ENCODE measurements at places on chromosomes 1 and 21.

DNA sequence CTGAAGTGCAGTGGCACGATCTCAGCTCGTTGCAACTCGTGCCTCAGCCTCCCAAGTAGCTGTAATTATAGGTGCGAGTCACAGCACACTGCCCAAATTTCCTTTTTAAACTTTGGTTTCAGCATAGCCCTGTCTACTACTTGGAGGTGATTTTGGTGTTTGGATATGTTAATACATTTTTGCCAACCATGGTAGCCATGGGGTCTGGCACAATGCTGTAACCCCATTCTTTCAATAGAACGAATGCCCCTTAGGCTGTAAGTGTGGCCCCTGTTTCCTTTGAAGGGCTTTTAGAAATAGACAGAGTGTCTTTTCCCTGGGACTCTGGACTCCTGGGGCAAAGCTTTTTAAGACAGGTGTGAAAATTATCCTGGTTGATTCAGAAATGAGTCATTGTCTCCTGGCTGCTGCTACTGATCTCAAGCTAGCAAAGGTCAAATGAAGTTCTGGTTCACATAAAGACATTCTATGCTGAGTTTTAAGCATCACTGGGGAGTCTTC is 141.1 kb upstream of the RUNX1 start:
- no peak for DNase-seq

GRCh38 chr1:26391450-26391849 is 18.9 kb upstream of the ZNF683 start:
- DNase-seq = peak; percentile 28

DNA sequence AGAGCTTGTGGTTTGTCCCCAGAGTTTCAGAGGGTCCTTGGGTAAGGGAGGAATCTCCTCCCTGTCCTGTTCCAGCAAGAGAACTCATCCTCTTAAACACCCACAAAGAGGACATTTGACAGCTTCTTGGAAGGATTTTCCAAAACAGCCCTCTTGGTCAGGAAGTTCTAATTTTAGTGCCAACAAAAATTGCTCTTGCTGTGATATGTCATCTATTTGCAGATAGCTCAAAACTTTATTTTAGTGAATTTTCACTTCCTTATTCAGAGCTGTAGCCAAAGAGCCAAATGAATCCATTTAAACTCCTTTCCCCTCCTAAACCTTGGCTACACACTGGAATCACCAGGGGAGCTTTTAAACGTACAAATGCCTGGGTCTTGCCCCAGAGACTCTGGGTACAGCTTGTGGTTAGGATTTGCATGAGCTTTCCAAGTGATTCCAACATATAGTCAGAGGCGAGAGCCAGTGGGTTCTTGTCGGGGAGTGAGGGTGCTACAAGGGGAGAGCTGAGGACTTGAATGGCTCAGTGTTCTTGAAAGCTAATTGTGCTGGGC is 11.8 kb upstream of the RASSF5 start:
- DNase-seq = no peak

GRCh38 chr1:32182060-32182459 is 2.6 kb downstream of the TXLNA start:
- DNase-seq = no peak

DNA sequence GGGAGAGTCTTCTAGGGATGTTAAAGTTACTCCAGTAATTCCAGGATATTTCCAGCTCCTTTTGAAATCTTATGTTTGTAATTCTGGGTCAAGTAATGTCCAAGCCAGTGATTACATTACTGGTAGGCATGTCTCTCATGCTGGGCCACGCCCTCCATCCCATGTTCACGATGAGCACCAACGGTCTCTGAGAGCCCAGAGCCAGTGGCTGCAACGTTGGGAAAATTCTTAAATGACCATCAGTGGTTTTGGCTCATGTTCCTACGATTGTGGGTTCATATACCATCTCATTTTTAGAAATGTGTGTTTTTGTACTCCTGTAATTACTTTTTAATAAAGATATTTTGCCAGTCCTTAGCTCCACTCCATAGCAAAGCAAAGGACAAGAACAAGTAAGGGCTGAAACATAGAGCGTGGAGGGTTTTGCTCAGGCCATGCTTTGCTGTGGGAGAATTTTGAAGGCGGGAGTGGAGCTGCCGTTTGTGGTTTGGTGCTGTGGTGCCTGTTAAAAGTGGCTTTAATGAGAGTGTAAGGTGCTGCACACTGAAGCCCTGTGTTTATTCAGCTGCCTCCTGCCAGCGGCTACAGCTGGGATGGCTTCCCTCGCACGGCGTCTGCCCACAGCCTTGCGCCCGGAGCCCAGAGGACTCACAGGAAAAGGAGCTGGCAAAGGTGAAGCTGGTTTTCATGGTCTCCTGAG is 28.9 kb downstream of the VANGL1 start:
- no peak for DNase-seq

DNA sequence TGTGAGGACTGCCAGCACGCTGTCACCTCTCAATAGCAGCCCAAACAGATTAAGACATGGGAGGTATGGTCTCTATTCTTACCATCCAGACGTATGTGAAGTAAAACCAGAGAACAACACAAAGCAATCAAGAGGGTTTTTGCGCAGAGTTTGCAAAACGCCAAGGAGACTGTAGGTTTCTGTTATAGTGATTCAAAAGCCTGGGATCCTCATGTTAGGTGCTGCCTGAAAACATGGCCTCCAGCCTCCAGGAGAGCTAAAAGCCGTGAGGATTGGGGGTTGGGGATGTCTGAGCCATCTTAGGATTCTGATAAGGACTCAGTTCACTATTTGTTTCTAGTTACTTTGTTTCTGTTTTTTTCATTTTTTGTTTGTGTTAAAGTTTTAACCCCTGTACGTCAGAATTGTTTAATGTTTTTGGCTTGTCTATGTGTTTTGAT is 4.2 kb upstream of the CCT8 start:
- no peak for DNase-seq

DNA sequence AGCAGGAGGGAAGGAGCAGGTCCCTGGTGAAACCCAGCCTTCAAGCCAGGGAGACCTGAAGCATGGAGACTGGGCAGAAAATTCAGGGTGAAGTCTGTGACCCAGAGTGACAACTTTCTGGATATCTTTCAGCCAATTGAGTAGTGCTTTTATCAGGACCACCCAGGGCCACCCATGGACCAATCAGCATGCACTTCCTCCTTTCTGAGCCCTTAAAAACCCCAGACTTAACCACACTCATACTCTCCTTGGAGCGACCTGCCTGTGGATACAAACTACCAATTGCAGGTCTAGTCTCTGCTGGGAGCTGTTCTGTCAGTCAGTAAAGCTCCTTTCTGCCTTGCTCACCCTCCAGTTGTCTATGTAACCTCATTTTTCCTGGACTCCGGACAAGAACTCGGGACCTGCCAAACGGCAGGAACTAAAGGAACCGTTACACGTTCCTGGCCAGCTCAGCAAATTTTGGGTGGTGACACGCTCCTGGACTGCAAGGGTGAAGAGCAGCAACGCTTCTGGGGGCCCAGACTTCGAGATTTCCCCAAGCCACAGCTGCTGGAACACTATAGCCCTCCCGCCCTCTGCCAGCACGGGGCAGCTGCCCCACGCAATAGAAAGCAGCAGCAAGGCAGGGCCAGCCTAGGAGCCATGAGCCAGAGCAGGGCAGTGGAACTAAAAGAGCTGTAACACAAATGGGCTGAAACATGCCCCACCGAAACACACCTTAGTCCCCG is 1183.4 kb downstream of the AMY1C start:
- no peak for DNase-seq

DNA sequence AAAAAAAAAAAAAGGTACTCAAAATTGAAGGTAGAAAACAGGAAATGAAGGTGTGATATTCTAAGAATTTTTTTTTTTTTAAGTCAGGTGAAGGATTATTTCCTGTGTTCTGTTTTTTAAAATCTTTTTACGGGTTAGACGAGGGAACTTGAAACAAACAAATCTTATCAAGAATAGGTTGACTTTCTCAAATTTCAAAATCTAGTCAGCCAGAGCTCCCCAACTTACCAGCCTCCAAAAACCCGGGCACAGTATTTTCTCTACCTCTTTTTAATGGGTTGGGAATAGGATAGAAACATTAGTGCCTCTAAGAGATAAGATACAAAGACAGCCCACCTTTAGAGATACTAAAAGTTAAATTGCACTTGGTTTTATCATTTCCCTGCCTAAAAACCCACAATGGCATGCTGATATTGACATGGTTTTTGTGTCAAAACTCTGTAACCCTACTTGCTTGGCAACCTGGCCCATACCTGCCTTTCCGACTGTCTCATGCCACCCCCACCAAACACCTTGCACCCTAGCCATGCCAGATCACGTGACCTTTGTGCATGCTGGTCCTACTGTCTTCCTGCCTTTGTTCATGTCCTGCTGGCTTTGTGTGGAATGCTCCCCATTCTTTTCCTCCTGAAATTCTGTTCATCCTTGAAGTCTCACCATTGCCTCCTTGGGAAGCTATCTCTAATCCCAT is 4.2 kb downstream of the RCAN3 start:
- DNase-seq = no peak

- DNase-seq = no peak
Measured at GRCh38 chr1:33288976-33289857, 31.7 kb downstream of the A3GALT2 start.

GRCh38 chr1:206808615-206809014 is 36.3 kb upstream of the IL10 start:
- DNase-seq = no peak

DNA sequence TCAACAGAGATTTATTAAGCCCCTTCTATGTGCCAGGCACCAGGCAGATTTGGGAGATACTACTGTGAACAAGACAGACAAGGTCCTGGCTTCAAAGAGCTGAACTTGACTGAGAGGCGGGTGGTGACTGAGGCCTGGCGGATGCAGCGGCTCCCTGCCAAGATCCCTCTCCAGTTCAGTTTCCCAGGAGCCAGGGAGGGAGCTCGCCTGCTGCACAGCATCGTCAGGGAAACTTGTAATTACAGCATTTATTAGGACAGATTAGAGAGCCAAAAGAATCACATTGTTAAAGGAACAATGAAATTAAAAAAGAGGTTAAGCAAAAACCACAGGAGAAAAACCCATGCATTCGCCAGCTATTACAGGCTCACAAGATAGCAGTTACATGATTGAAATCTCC is 55.3 kb downstream of the ETS2 start:
- DNase-seq = no peak

DNA sequence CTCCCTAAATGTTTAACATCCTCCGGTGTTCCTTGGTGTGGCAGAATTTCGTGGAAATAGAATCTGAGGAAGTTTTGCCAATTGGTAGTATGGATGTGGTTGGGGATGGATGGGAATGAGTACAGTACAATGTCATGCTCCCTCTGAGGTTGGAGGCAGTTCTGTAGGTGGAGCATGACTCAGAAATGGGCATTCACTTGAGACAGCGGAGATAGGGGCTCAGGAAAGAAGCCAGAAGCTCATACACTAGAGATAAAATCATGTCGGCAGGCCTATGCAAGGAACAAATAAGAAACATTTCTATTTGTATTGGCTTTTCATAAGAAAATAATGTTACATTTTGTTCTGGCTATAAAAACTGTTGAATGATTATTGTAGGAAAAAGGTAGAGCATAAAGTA is 196.0 kb downstream of the URB2 start:
- DNase-seq = no peak

GRCh38 chr1:34406377-34406776 is 229.7 kb downstream of the C1orf94 start:
- no peak for DNase-seq

GRCh38 chr1:37354876-37355650 is 119.3 kb upstream of the ZC3H12A start:
- no peak for DNase-seq

GRCh38 chr1:247332215-247332622 is 552 bp upstream of the ZNF496 start:
- DNase-seq = no peak

DNA sequence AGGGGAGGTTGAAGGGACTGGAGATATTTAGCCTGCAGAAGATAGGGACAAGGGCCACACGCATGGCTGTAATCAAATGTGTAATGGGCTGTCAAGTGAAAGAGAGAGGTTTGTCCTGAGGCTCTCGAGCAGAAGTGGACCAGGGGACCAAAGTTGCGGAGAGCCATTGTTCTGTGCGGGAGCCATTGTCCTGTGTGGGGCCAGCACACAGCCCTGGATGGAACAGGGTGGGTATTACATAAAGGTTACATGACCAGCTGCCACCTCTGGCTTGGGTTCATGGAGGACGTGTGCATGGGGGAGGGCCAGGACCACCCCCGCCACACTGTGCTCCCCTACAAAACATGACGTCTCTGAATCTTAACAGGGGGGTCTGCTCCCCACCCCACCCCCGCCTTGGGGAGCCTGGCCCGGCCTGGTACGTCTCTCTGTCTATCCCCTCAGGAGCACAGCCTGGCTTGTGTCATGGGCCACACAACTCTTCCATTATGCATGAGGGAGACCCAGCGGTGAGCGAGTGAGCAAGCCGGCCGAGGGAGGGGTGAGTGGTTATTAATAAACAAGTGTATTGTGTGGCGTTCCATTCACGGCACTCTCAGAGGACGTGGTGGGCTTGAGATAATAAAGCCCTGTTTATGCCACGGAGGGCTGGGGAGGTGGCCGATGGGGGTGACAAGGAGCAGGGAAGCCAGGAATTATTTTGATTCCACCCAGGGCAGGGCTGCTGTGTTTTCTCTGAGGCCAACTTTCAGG is at the start of gene NFASC:
Gene NFASC, plus strand, starts transcription at position 703 of the 753 bp plus-strand sequence. CDS start 73,454 bp downstream, outside the sequence.
- no peak for DNase-seq

GRCh38 chr1:64581843-64582185 is 111.9 kb downstream of the CACHD1 start:
- DNase-seq = no peak

DNA sequence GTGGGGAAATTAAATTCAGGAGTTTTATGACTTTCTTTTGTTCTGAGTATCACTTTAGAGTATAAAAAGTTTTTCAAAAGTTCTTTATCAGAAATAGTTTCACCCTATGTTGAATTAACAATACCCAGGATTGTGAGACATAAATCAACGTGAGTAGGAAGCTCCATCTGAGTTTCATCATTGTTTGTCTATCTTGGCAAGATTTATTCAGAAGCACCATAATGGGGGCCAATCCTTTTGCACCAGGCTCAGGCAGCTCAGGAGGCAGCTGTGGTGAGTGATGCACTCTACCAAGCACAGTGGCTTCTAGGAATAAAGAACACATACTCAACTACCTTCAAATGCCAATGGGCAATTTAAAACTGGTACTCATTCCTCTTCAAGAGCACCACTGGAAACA is 12.0 kb downstream of the CREG1 start:
- no peak for DNase-seq

DNA sequence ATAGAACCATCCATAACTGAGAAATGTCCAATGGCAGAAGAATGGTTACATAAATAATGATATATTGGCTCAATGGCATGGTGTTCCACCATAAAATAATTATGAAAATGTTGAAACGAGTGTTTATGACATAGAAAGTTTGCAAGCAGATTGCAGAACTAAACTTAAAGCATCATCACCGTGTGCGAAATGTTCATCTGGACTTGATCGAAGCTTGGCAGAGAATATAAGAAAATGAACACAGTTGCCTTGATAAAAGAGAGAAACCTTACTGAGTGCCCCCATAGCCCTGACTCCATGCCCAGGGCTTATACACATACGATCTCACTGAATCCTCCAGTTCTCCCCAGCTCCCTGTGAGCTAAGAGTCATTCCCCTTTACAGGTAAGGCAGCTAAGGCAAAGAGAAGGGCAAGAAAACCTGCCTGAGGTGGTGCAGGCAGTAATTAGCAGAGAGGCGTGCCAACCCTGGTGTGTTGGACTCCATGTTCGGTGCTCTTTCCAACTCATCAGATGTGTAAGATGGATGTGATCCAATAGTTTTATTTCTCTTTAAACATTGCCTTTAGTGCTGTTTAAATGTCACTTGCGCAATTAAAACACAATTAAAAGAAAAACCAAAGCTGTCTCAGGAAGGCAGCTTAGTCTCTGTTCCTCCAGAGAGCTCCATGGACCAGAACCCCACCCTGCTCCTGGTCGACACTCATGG is 21.8 kb upstream of the SPOCD1 start:
- no peak for DNase-seq

GRCh38 chr1:85502625-85503083 is 37.7 kb upstream of the DDAH1 start:
- no peak for DNase-seq

- no peak for DNase-seq
Measured at GRCh38 chr1:161037661-161038522, 872 bp downstream of the TSTD1 start.

All from keratinocyte (primary cell).